ENCODE measurements at places on chromosomes 6 and 20. TPM values are rescaled to one million over a fixed set of nuclear protein-coding genes. Genes with fewer than 3 reads are reported as not detected.

GRCh38 chr6:110530671-110531070 is 54.3 kb upstream of the SLC22A16 start:
- no peak for DNase-seq

DNA sequence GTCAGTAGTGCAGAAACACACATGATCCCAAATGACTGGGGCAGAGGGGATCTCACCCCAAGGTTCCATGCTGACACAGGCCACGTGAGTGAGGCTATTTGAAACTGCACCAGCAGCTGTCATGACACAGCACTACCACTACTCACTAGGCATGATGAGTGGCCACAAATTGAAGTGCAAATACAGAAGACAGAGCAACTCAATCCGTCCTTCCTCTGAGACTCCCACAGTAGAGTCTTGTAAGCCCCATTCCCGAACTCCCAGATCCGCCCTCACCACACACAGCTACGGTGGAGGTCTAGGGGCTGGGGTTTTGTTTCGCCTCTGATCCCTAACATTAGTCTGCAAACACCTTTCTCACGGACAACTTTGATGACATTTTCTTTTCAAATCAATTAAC is 113.3 kb upstream of the NUP153 start:
- peak; percentile 3 for DNase-seq

- no peak for DNase-seq
Measured at GRCh38 chr6:3263096-3263495, 4.3 kb downstream of the PSMG4 start.

- DNase-seq: no peak
Measured at GRCh38 chr20:13338999-13339411, 117.9 kb downstream of the ISM1 start.

DNA sequence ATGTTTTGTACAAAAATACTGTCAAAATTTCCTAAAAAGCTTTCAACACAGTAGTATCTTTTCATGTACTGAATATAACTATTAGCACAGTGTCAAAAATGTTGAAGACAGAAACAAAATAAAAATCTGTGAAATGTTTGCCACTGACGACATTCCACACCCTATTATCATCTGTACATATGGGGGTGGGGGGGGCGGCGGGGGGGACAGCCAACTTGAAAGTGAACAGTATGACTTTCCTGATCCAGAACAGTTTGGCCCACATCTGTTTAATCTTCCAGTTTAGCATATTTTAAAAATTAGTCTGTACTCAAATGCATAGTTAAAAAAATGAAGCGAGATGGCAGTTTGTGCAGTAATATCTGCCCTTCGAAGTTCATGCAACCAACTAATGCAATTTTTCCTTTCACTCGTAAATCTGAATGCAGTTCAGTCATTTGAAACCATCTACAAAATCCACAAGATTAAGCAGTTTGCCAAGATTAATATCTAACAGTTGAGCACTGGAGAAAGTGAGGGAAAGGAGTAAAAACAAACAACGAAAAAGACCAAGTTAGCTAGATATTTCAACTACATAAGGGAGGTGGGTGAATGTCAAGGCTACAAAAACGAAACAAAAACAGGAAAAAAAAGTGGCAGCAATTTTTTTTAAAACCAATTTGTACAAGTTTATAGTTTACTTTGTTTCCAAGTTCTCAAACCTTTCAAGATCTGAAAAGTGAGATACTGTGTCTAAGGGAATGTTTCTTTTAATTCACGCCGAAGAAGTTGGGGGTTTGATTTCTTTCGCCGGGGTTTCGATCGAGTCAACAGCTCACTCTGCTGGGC is 1.9 kb downstream of the CITED2 start:
- DNase-seq: no peak

DNA sequence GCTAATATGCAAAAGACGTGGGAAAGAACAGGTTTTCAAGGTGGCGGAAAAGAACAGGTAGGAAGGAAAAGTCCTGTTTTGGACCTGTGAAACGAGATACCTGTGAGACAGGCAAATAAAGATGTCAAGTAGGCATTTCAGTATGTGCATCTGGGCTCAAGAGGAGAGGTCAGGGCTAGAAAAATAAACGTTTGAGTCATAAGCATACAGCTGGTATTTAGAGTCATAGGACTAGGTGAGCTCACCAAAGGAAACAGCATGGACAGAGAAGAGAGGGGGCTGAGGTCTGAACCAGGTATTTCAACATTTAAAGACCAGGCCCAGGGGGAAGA is 14.9 kb downstream of the MTFR2 start:
- DNase-seq: no peak

GRCh38 chr6:87110636-87111035 is 15.7 kb upstream of the CGA start:
- DNase-seq: no peak

DNA sequence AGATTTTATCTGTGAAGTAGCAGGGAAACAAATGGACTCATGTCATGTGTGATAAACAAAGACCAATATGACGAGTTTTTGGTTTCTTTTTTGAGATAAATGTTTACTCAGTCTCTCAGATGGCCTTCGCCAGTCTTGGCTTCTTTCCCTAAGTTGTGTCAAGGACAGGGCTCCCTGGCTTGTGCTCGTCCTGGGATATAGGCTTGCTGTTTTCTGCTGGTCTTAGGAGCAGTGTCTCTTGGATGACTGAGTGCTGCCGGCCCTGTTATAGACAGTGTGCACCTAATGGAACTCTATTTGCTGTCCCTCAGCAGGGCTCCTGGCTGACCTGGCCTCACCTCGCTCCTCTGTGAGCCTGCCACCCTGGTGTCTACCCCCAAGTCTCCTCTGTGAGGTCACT is 324.1 kb upstream of the SYNCRIP start:
- no peak for DNase-seq

DNA sequence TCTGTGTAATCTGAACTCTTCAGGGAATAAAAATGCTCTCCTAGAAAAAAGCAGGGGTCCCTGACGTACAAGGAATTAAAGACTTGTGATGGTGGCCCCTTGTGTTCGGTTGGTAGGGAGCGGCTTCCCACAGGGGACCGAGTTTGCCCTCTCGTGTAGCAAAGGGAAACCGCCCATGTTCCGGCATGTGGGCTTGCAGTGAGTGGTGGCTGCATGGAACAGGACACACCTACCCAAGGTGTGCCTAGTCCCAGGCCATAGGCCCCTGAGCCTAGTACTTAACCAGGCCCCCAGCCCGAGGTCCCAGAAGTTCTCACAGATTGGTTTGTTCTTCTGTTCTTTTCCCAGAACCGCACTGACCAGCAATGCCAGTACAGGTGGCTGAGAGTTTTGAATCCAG is 15.5 kb downstream of the MYBL2 start:
- DNase-seq: no peak

DNA sequence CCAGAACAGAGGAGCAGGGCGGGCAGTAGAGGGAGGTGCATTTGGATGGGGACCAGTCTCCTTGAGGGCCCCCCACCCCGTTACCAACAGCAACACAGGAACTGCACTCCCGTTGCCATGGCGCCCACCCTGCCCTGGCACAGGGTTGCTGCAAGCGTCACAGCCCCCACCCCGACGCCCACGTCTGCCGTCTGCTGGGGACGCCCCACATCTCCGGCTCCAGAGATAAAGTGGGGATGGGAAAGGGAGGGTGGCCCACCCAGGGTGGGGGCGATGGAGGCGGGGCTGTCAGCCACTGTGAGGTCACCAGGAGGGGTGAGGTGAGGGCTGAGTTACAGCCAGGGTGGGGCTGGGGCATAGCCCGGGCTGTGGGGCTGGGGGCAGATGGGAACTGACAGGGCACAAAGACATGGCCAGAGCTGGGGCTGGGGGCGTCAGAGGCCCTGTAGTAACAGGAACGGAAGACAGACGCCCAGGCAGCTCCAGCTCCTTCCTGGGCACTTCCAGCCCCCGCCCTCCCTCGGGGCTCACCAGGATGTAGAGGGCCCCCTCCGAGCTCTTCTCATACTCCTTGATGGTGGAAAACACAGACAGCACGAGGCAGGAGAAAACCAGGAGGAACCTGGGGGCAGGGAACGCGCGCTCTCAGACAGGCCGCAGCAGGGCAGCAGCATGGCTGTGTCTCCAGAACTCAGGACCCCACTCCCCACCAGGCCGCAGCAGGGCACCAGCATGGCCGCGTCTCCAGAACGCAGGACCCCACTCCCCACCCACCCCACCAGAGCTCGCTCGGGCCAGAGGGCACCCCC is 26.0 kb downstream of the KCNQ2 start:
- DNase-seq: no peak

DNA sequence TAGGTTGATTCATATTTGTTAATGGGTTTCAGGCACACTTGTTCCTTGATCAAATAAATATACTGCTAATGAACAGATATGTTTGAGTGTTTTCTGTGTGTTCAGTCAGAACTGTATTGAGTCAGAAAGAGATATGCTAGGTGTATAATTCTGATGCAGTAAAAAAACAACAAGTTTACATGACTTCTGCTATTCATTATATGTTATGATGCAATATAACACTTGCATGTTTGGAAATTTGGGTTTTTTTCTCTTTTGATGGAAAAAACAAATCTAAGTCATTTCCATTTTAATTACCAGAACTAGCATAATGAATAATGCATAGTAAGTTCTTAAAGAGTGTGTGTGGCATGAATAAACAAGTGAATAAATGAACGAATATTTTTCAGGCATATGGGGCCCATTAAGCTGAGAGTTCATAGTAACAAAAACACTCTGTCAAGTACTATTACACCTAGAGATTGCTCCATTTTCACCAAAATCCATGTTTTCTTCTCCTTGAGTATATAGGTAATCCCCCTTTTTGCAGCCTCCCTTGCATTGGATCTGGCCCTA is 208.3 kb upstream of the NT5E start:
- no peak for DNase-seq

DNA sequence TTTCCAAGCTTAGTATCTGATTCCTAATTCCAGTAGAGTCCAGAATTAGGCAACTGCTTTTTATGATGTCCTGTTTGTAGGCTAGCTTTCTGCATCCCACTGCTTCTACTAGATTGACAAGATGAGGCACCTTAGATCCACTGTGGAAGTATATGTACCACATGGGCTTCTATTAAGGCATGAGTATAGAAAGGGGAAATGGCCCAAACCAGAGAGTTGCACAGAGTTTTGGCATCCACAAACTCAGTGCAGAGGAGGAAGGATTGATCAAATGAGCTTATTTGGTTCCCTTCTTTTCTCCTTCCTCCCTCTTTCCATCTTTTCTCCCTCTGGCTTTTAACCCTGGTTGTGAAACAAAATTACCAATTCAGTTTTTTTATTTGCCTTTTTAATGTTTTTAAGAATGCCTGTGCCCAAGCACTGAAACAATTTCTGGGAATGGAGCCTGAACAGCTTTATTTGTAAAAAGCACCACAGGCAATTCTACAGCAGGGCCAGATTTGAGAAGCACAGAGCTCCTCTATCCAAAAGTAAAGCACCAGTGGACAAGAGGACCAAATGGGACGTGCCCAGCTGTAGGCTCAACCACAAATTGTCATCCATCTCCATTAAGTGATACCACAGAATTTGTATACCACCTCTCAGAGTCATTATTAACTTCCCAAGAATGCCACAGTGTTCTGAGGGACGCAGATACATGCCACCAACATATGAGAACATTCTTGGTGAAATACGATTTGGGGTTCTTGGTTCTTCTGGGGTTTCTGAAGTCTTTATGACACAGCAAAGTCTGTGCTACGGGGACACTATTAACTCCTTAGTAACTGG is 969.1 kb downstream of the KIF16B start:
- no peak for DNase-seq

- no peak for DNase-seq
Measured at GRCh38 chr6:29912840-29913239, 29.5 kb upstream of the HLA-A start.

- DNase-seq: peak; percentile 73
Measured at GRCh38 chr6:10759312-10759839, 11.8 kb downstream of the TMEM14B start.

- no peak for DNase-seq
Measured at GRCh38 chr6:85065831-85066230, 301.4 kb upstream of the TBX18 start.

DNA sequence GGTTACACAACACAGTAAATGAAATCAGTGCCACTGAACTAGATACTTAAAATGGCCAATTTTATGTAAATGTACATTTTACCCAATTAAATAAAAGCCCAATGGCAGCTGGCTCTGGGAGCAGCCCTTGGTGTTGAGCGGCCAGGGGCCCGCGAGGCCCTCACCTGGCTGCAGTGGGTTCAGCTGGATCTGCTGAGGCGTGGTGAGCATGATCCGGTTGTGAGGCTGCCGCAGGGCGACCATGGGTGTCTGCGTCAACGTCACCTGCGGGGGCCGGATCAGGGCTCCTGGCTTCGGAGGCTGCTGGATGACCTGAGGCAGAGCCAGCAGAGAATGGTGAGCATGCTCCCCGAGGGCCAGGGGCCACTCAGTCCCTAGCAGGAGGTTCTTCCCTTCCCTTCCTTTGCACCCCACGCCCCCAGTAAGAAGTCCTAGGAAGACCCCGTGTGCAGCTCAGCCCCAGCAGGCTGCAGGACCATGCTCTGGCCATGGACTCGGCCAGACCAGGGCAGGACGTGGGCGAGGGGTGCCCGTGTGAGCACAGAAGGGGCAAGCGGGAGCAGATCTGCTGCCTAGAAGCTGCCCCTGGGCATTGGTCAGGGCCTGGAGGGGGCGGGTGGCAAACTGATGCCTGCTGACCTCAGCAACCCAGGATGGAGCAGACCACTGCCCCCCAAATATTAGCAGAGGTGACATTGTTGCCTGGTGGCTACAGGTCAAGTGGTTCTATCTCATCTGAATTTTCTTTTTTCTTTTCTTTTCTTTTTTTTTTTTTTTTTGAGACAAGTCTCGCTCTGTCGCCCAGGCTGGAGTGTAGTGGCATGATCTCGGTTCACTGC is 61.9 kb downstream of the TAF4 start:
- no peak for DNase-seq

DNA sequence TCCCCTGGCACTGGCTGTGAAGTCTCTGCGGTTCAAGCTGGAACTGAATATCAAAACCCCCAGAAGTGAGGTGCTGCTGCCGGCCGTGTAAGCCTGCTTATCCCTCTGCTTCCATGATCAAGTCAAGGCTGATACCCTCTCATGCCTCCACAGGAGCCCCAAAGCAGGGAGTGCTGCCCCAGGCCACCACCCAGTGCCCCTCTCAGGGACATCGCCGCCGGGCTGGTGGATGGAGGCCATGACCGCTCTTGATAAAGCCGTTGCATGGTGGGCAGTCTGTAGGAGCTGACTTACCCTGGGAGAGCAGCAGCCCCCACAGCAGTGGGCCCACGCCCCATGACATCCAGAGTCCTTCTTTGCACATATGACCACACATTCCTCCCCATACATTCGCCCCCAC is 162.0 kb upstream of the CST7 start:
- DNase-seq: no peak

- DNase-seq: no peak
Measured at GRCh38 chr6:25981568-25982263, 19.1 kb downstream of the TRIM38 start.

- DNase-seq: no peak
Measured at GRCh38 chr20:49280463-49281058, 2.7 kb upstream of the ZNFX1 start.

PLA2G7 gene
- total RNA-seq: 10.6 TPM

NRN1 gene
- 7.4 TPM for total RNA-seq

IL17A gene
- total RNA-seq: not detected

FRMD1 gene
- total RNA-seq: not detected

MCHR2 gene
- total RNA-seq: not detected

RAET1L gene
- 0.20 TPM for total RNA-seq

KCNQ5 gene
- 0.84 TPM for total RNA-seq

TUBB2B gene
- 16.2 TPM for total RNA-seq

COL19A1 gene
- 0.12 TPM for total RNA-seq

SGK2 gene
- 0.15 TPM for total RNA-seq

PRRT1 gene
- total RNA-seq: 0.20 TPM

EMILIN3 gene
- 0.25 TPM for total RNA-seq

AIF1 gene
- total RNA-seq: not detected

NKAIN4 gene
- total RNA-seq: not detected
